ENCODE measurements at places on chromosomes 1 and 21.

DNA sequence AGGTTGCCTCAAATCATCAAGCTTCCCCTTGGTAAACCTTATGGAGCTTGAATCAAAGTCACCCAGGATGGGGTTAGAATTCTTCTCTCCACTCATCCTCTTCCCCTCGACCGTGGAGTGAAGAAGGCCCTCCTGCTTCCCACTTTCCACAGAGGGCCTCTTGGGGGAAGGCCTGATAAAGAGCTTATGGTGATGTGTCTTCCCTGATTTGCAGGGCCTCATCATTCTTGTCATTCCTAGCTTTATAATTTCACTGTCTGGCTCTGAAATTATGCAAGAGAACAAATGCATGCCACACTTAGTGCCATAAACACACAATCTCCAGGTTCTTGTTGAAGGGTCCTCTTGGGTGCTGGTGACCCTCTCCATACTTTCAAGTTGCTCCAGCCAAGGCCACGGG is 101.2 kb downstream of the HMGB4 start:
- DNase-seq, result no peak

- DNase-seq, result no peak
Observed at GRCh38 chr1:63663873-63664272, 70.7 kb downstream of the PGM1 start.

GRCh38 chr1:66271216-66271903 is 262.6 kb upstream of the SGIP1 start:
- DNase-seq, result peak; percentile 38

DNA sequence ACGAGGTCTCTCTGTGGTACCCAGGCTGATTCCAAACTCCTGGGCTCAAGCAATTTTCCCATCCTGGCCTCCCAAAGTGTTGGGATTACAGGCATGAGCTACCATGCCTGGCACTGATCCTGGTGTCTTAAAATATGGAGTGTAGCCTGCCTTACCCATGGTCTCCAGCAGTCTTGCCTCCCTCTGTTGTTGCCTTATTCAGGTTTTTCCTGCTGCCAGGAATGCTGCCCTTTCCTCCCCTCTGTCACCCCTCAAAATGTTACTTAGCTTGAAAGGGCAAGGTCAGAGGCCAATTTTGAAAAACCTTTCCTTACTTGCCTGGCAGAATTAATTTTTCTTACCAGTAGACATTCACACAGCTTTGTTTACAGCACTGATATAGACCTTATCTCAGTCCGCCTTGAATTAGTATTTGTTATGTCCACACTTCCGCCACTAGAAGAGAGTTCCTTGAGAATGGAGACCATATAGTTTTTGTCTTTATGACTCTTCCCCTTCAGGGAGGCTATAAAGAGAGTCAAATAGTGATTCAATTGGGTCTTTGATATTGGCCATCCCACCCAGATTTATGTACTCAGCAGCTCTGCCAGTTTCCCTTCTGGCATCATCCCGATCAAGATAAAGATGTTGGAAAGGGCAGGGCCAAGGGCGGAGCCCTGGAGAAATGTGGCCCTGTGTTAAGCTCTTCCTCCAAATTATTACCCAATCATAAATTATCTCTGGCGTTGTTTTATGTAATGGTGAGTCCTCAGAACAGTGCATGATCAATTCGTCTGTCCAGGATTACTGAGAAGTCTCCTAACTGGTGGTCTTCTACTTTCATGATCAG is 38.8 kb downstream of the C1orf21 start:
- no peak for DNase-seq

GRCh38 chr1:203181586-203182386 is 4.7 kb downstream of the CHI3L1 start:
- DNase-seq, result no peak

GRCh38 chr1:207987164-207987563 is 76.2 kb upstream of the CD34 start:
- DNase-seq, result no peak

DNA sequence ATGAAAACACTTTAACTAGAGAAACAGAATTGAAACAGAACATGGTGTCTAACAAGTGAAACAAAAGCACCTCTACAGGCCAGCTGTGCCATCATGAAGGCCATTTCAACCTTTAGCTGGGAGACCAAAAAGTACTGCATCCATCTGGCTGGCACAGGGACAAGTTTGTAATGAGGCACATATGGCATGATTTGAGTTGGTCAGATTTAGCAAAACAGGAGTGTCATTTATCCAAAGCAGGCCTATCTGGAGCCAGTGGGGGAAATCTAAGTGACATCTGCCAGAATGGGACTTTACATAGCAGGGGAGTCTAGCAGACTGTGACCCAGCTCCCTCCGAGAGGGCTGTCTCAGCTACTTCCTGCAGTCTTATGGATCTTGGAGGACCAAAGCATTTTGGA is 51.9 kb downstream of the DNTTIP2 start:
- no peak for DNase-seq

GRCh38 chr1:112700290-112701226 is 6.4 kb downstream of the RHOC start:
- DNase-seq, result peak; percentile 73

DNA sequence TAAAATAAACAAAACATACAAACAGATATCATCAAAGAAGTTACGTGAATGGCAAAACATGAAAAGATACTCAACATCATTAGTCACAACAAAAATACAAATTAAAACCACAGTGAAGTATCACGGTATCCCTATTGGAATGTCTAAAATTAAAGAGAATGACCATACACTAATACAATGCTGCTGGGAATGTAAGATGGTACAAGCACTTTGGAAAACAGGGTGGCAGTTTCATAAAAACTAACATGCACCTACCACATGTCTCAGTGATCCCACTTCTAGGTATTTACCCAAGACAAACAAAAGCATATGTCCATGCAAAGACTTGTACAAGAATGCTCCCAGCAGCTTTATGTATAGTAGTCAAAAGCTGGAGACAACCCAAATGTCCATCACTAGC is 69.1 kb downstream of the HSF2BP start:
- DNase-seq, result no peak

All from CD4-positive, alpha-beta T cell treated with Interleukin-21 for 1 hour (primary cell).